ENCODE measurements at places on chromosomes 5 and 9.

DNA sequence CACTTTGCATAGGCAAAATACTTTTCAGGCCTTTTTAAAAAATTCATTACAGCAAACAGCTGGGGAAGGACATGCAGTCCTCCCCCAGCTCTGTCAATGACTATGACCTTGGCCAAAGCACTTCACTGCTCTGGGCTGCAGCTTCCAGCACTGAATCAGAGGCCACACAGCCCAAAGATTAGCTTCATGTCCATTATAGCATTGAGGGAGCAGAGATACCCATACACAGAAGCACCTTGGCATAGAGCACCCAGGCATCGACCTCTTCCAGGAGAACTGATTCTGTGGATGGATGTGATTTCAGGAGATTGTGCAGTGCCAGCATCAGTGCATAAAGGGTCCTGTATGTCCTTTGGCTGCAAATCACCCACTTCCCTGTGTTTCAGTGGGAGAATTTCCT, 241.9 kb downstream of the MARCHF11 start:
- no peak for DNase-seq

DNA sequence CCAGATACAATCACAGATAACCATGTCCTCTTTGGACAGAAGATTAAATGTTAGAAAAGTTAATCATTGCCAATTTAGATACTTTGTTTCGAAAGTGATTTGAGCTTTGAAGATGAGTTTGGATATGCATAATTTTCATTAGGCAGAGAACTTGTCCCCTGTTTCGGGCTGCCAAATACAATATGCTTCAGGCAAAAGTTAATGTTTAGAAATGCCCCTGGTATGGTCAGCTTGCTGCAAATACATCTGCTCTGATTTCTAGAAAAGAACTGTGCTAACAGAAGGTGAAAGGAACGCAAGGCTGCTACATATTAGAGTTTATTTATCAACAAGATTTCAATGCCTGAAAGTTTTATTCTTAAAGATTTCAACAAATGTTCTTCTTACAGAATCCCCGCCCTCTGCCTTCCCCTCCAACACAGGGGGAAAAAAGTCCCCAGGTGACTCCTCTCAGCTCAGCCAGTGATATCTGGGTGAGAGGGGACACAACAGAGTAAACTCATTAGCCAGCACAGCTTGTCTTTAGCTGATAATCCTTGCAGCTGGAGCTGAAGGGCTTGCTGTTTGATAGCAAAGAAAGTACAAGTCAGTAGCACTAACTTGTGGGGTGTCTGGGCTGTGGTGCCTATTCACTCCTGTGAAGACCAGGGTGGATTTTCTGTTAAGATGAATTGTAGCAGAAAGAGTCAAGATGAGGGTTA, 435.7 kb downstream of the DMAC1 start:
- no peak for DNase-seq

- DNase-seq, result no peak
These were observed 143.0 kb upstream of the LHFPL2 start for GRCh38 chr5:78791501-78792100.

DNA sequence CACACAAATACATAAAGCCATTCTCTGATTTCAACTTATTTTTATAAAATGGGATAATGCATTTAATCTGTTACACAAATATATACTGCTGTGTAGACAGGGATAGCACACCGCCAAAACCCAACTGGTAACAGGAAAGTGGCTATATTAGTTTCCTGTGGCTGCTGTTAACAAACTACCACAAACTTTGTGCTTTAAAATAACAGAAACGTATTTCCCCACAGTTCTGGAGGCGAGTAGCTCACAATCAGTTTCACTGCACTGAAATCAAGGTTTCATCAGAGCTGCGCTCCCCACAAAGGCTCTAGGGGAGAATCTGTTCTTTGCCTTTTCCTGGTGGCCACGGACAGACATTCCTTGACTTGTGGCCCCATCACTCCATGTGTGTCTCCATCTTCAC, 94.0 kb downstream of the MLLT3 start:
- no peak for DNase-seq

GRCh38 chr5:106894964-106895363, 775.8 kb downstream of the EFNA5 start:
- no peak for DNase-seq

- no peak for DNase-seq
These were observed 29.3 kb downstream of the B4GALT1 start for GRCh38 chr9:33137781-33138264.
